ENCODE measurements at places on chromosomes 5 and 9.

- no peak for DNase-seq
Measured at GRCh38 chr5:115435778-115436712, 108.5 kb downstream of the FEM1C start.

DNA sequence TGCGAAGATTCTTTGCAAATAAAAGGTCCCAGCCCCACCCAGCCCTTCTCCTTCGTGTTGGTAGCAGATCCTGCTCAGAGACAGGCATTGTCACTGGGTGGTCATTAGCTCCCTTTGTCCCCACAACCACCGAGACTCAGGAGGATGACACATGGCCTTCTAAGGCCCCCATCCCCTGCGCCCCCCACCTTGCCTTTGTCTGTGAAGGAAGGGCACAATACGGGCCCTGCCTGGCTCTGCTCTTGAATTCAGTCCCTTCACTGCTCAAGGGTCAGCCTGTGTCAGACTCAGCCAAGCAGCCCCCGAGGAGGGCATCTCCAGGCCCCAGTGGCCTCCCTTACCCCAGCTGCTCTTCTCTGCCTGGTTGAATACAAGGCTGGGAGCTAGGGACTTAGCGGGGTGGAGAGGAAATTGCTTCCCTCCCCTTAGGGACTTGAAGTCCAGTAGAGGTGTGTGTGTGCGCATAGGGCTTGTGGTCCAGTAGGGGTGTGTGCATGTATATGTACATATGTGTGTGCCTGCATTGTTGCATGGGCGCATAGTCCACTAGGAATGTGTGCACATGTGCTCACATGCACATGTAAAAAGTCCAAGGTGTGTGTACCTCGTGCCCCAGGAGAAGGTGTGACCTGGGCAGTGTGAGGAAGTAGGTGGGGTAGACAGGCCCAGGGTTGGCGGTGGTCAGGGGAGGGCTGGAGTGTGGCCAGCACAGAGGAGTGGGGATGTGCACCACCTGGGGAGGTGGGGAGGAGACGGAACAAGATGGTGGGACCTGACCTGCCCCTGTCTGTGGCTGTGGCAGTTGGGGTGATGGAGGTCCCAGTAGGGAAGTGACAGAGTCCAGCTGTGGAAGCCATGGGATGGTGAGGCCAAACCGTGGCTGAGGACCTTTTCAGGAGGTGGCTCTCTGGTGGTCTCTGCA lies 59.1 kb downstream of the PHF2 start:
- DNase-seq = no peak

GRCh38 chr9:134778841-134779411 lies 101.7 kb upstream of the FCN2 start:
- peak; percentile 93 for DNase-seq

GRCh38 chr9:128552744-128553440 lies 505 bp downstream of the SPTAN1 start:
- DNase-seq = peak; percentile 67

GRCh38 chr5:166722939-166723338 lies 1568.5 kb upstream of the WWC1 start:
- DNase-seq = no peak

DNA sequence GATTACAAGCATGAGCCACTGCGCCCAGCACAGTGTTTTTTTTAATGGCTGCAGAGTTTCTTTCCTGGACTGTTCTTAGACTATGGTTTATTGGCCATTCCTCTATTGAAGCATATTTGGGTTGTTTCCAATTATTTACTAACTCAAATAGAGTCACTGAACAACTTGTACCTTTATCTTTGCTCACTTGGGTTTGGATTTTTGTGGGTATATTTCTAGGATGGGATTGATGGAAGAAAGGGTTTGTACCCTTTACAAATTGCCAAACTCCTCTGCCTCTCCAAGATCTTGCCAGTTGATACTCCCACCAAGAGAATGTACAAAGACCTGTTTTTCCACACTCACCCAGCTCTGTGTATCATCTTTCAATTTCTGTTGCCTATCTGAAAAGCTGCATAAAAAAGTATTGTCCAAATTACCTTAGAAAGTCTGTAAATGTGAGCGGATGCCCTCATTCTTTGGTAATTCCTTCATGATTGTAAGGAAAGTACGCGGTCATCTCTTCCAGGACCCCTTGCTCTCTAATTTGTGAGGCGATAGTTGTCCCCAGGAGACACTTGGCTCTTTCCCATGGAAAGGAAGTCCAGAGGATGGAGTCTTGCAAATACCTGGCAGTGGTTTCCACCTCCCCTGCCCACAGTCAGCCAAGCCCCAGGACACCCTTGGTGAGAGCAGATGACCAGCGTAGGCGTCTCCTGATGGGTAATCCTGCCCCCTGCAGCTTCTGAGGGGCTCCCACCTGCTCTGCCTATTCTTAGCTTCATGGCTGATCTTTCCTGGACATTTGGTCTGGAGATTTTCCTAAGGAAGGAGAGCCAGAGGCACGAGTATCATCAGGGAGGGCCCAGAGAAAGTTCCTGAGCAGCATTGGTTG lies 33.0 kb downstream of the ARHGEF37 start:
- DNase-seq = peak; percentile 55

DNA sequence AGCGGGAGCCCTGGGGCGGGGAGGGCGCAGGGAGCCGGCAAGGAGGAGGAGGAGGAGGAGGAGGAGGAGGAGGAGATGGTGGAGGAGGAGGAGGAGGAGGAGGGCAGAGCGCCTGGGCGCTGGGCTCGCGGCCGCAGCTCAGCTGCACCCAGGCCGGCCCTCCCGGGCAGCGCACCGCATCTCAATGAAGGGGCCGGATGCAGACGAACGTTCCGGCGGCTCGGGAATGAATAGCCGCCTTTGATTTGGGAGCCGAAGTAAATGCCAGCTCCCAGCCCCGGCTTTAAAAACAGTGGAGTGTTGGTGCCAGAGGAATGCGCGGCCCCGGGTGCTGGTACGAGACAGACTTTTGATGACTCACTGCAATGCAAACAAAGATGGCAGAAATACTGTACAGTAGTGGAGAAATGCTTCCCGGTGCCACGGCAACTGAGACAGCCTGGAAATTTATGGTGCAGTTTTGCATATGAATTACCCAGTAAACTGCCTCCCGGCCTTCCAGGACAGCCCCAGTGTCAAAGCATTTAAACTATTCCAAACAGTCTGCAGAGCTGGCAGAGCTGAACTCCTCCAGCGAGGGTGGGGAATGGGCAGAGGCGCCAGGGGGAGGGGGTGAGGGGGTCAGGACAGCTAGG lies 43.1 kb downstream of the NACC2 start:
- DNase-seq = no peak

DNA sequence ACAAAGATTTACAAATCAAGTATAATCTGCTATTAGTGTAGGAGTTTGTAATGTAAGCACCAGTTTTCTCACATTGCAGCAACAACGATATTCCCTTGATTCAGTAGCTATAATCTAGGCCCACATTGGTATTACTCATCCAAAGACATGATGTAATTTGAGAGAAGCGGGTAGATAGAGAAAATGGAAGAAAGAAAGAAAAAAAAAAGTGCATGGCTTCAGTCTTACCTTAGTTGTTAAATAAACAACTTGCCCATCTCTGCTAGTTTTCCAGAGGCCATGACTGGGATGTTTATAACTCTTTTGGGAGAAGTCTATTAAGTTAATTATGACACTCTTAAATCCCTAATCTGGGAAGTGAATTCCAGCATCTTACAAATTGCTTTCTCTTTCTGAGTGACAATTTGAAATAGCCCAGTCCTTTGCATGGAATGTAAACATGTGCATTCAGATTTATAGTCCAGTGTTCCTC lies 2.8 kb downstream of the MELK start:
- no peak for DNase-seq

DNA sequence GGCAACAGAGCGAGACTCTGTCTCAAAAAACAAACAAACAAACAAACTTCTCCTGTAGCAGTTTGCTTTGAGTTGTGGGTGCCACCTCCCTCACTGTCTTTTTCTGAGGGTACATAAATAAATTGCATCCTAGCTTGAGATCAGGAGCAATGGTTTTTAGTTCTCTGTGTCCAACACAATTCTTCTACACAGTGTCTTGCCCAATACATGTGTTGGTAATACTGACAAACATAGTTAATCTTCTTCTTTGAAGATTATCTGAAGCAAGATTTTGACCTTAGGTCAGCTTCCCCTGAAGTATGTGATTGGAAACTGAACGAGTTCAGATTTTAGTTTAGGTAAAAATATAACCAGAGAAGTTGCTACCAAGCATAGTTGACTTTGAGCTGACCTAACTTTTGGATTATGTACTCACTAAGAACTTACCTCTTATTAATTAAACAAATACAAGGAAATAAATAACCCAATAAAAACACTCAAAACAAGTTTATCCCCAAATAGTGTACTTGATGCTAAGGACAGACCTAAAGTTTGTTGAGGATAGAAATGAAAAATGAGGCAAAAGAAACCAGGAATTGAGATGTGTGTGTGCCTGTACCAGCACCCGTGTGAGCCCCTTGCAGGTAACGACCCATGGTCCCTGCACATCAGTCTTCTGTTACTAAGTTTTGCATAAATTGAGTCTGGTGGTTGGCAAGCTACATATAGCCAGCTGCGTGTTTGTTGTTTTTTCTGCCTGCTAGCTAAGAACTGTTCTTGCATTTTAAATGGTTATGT lies 16.2 kb downstream of the TJP2 start:
- DNase-seq = no peak

DNA sequence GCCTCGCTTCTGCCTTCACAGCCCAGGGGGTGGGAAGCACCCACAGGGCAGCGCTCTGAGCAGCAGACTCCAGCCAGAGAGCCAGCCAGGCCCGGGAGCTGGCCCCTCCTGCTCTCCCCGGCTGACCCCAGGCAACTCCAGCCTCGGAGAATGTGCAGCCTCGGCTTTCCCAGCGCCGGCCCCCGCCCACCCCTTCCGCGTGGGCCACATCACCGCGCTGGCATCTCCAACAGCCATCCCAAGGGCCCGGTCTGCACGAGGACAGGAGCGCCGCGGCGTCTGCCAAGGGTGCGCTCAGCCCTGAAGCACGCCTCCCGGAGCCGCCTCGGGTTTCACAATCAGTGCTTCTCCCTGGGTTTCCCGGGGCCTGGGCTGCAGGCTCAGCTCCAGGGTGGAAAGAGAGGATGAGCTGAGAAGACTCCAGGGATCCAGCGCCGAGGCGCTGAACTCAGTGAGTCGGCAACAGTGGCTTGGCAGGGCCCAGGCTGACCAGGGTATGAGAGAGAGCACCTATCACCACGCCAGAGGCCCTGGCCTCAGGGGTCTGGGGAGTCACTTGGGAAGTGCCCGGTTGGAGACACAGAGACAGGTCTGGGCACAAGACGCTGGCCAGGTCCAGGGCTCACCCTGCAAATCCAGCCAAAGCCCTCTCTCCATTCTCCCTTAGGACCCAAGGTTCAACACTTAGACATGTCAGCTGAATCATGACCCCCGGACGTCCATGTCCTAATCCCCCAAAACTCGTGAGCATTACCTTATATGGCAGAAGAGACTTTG lies 79.6 kb downstream of the ADAMTS2 start:
- no peak for DNase-seq
